ENCODE measurements at places on chromosomes 7 and 10.
A peak's percentile ranks its signal among the peaks of the same experiment; 100 is the strongest.

DNA sequence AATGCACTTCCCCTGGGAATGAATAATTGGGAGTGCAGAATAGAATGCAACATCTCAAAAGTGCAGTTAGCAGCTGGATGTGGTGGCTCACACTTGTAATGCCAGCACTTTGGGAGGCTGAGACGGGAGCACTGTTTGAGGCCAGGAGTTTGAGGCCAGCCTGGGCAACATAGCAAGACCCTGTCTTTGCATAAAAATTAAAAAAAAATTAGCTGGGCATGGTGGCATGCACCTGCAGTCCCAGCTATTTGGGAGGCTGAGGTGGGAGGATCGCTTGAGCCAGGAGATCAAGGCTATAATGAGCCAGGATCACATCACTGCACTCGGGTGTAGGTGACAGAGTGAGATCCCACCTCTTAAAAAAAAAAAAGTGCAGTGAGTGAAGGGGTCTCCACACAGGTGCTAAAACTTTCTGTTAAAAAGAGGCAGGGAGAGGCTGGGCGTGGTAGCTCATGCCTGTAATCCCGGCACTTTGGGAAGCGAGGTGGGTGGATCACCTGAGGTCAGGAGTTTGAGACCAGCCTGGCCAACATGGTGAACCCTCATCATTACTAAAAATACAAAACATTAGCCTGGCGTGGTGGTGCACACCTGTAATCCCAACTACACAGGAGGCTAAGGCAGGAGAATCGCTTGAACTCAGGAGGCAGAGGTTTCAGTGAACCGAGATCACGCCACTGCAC, 13.5 kb upstream of the ZMIZ1 start:
- DNase-seq = no peak

GRCh38 chr7:55343860-55344606, 21.1 kb upstream of the LANCL2 start:
- no peak for DNase-seq

DNA sequence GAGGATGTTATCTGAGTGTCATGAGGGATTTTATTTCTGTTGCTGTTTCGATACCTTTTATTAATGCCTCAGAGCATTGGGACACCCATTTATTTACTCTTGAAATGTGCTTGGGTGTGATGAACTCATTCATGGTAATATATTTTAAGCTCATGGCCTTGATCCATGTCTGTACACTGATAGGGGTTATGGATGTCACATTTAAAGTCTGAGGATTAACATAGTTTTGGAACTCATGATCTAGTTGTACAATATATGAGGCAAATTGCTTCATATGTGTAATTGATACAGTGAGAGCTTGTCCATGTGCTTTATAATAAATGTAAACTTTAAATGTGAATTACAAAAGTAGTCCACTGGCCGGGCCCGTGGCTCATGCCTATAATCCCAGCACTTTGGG, 23.0 kb upstream of the ZRANB1 start:
- no peak for DNase-seq

DNA sequence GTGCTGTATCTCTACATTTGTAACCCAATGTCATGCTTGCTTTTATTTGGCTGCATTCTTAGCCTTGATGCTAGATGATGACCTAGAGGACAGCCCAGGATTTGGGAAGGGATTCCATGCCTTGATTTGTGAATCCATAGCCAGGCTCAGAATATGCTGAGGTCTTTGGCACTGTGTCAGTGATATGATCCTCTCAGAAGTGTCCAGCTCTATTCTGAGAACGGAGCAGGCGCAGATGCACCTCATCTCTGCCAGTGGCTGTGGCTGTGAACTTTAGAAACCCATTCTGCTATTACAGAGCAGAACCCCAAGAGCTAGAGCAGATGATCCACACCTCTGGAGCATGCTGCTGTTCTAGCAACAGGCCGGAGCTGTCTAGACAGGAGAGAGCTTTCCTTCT, 212.8 kb downstream of the TRIL start:
- DNase-seq = no peak

GRCh38 chr7:16637379-16637778, 8.2 kb downstream of the ANKMY2 start:
- DNase-seq = no peak

DNA sequence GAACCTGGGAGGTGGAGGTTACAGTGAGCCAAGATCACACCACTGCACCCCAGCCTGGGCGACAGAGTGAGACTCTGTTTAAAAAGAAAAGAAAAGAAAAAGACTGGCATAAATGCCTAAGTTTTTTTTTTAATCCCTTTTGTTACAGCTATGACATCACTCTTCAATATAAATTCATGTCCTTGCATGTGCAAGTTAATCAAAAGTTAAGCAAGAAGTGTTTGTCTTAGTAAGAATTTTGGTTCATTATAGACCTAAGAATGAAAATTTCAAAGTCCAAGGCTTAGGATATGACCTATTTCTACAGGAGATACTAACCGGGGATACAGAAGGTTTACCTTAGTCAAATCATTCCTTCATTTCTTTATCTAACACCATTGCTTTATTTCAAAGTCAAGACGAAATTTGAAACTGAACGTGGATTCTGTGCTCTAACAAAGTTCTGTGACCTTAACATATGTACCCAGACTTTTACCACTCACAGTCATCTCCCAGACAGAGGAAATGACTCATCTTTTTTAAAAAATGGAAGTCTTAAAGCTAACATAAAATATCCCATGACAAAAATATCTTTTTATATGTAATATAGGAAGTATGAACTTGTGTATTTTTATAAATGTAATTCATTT, 29.3 kb upstream of the ITGB8 start:
- no peak for DNase-seq

- DNase-seq = peak; percentile 26
Observed at GRCh38 chr10:45470098-45471012, 96.3 kb downstream of the ALOX5 start.

DNA sequence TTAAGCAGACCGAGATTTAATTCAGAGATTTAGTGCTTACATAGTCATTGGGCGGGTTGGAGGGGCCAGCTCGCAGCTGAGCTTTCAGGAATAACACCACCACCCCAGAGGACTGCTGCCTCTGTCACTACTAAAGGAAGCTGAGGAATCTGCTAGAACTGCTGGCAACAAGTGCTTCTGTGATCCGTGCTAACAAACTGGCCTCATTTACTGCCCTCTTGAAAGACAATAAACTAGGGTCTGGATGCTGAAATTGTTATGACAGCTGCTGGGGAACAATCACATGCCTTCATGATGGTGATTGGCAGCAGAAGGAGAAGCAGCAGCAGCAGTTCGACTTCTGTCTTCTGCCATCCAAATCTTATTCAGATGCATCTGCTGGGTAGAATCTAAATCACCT, 285.5 kb upstream of the TAC1 start:
- no peak for DNase-seq

GRCh38 chr7:48734695-48735406, 189.5 kb upstream of the CDC14C start:
- DNase-seq = no peak

GRCh38 chr7:40506158-40506557, 371.4 kb downstream of the SUGCT start:
- DNase-seq = no peak

DNA sequence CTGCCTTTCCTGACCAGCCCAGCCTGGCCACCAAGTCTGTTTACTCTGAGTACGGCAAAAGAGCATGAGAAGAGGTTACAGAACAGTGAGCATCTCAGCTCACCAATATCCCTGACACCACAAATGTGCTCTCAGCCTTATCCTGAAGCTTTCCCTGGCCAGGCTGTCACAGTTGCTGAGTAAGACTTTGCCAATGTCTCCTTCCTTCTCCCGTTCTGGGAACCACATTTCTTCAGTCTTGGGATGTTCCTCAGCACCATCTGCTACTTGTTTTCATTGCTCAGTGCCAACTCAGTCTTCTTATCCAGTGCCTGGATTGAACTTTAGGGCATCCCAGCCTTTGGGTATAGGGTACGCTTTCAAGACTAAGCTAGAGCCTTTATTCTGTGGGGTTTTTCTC, 7.1 kb upstream of the KCNIP2 start:
- DNase-seq = no peak

- DNase-seq = no peak
Observed at GRCh38 chr10:114045136-114046086, 1.7 kb downstream of the ADRB1 start.

- no peak for DNase-seq
Observed at GRCh38 chr7:106045586-106045985, 66.5 kb downstream of the SYPL1 start.

GRCh38 chr10:110372656-110373055, 67.9 kb upstream of the SMNDC1 start:
- DNase-seq = no peak

DNA sequence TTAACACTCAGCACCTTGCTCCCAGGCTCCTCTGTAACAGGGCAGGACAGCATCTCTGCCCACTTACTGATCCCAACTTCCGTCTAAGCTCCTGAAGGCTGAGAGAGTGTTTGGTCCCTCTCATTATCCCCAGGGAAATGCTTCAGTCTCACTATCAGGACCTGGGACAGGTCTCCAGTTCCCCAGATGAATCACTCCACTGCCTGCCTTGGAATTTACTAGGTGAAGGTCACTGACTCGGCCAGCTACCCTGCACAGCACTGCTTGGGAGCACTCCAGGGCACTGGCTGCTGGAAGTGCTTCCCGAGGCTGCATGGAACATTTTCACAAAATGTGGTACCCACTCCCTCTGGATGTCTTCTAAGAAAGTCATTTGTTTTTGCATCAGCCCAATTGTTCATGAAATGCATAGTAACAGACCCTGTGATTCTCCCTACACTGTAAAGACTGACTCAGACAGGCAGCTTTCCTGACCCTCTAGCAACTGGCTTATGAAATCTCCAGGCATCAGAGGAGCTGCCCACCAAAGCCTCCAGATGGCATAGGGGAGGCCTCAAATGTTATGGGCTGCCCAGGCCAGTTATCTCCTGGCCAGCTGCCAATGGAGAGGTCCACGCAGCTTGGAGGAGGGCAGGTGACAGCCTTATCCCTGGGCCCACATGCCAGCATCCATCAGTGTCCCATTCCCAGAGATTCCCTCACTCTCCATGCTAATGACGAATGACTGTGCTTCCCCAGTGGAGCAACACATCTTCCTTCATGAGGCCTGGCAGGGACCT, 89.1 kb downstream of the GFRA1 start:
- DNase-seq = no peak

- DNase-seq = no peak
Observed at GRCh38 chr7:33554576-33554975, 350.8 kb upstream of the BMPER start.

DNA sequence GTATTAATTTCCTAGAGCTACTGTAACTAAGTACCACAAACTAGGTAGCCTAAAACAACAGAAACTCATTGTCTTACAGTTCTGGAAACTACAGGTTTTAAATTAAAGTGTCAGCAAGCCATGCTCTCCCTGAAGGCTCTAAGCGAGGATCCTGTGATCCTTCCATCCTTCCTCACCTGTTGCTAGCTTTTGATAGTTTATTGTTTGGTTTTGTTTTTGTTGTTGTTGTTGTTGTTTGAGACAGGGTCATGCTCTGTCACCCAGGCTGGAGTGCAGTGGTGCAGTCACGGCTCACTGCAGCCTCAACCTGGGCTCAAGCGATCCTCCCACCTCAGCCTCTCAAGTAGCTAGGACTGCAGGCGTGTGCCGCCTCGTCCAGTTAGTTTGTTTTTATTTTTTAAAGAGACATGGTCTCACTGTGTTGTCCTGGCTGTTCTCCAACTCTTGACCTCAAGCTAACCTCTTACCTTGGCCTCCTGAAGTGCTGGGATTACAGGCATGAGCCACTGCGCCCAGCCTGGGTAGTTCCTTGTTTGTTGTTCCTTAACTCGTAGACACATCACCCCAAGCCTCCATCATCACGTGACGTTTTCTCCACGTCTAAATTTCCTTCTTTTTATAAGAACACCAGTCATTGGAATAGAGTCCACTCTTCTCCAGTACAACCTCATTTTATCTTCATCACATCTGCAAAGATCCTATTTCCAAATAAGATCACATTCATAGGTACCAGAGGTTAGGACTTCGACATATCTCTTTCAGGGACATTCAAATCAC, 109.1 kb downstream of the AKR1D1 start:
- DNase-seq = no peak

DNA sequence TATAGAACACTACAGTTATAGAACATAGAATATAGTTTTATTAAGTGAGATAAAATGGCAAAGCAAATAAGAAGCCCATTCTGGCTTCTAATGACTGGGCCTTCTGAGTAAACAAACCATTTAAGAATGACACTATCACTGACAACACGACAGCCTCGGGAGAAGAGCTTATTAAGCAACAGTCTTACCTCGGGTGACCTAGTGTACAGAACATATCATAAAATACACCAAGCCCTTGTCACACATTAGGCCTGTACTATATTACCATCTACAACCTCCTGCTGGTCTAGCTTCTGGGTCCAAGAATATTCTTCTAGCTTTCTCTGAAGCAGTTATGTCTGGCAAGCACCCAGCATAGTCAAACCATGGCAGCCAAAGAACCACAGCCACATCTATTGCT, 32.0 kb downstream of the CCDC186 start:
- no peak for DNase-seq

- peak; percentile 42 for DNase-seq
Observed at GRCh38 chr7:66167773-66168387, 37.3 kb upstream of the TPST1 start.

GRCh38 chr7:141562543-141562942, 11.3 kb downstream of the AGK start:
- DNase-seq = no peak

GRCh38 chr10:94218493-94219183, 144.1 kb downstream of the NOC3L start:
- no peak for DNase-seq

GRCh38 chr10:6135039-6135438, 46.2 kb downstream of the RBM17 start:
- DNase-seq = no peak

DNA sequence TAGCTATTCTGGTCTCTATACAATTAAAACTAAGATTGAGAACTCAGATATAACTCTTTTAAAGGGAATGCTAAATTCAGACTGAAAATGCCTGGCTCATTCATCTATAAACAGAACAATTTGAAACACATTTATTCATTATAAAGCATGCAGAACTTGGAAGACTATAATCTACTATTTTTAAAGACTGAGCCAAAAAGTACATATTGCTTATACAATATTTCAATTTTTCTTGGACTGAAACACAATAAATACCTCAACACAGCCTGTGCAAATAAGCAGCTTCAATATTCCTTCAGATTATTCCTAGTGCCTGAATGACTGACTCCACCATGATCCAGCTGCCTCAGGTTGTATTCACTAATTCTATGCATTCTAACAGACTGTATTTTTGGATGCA, 15.5 kb upstream of the PHYH start:
- no peak for DNase-seq

Measured in DMS79 (cell line).